ENCODE measurements at places on chromosomes 4 and X.

DNA sequence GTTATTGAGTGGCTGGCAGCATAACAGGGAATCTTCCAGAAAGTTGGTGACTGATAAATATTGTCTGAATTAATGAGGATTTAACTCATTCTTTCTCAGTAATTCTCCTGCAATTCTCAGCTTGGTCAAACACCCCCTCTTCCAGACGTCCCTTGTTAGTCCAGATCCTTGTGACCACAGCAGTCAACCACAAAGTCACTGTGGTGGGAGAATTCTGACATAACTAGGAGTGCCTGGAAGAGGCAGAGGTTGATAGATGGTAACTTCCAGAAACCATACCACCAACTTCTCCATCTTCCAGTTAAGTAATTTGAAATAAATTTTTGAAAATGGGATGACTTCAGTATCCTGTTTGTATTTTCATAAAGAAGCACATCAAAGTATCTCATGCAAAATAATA lies 90.1 kb downstream of the CEP44 start:
- DNase-seq, result no peak

- DNase-seq, result no peak
Measured at GRCh38 chrX:52270453-52271116, 85.9 kb downstream of the MAGED4 start.

GRCh38 chr4:2570036-2570435 lies 33.6 kb downstream of the FAM193A start:
- no peak for DNase-seq

- DNase-seq, result no peak
Measured at GRCh38 chr4:30535255-30535654, 184.9 kb upstream of the PCDH7 start.

DNA sequence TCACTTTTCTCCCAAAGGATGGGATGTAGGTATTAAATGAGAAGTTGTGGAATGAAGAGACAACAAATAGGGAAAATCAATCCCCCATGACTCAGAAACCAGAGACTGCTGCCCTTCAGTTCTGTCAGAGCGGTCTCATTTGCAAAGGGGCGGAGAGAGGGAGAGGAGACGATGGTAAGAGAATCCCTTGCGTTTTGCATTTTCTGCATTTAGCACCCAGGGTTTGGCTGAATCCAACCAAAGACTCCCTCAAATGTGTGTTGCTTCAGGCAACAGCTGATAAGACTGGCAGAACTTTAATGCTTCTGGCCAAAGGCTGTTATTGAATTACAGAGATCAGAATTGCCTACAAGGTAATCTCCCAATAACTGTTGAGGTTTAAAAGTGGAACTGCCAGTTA lies 230.2 kb downstream of the EVC2 start:
- no peak for DNase-seq

DNA sequence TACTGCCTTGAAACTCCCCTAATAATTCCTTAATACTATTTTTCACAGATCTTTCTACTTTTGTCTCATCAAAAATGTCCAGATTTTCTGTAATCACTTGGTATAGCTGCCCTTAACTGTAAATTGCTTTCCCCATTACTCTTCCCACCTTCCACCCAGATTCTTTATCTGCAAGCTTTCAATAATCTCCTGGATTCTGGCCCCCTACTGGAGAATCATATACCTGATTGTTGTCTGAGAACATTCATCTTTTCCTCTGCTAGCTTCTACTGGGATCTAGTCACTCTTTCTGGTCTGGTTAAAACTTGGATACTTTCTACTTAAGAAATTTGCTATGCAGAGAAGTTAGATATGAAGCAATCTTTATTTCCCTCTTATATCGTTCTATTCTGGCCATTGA lies 552.6 kb downstream of the PCDH19 start:
- DNase-seq, result no peak

DNA sequence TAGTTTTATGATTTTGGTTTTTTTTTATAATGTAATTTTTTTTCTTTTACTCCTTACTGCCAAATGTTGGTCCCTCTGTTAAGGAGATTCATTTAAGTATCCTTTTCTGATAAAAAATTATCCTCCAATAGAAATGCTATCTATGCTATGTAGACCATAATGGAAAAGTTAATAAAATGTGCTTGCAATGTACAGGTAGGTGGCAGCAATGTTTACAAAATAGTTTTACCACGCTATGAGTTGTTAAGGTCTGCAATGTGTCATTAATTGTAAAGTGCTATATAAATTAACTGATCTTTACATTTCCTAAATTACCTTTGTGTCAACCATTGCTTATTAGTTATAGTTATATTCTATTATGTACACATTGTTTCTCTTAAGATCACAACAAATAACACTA lies 3.8 kb upstream of the CENPC start:
- no peak for DNase-seq

DNA sequence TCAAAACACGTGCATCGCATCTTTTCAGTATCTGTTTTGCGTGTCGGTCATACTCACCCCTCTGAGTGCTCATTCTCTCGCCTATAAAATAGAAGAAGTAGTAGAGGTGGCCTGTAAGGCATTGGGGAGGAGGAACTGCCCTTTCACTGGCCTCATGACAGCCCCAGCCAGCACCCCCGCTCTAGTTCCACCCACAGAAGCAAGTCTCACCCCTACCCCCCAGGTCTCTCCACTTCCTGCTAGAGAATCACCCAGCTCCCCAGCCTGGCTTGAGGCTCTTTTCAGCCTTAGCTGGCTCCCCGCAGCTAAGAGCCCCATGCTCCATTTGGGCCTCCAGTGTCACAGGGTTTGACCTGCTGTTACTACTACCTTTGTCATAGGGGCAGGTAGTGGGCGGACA lies 11.8 kb downstream of the HDAC6 start:
- no peak for DNase-seq

GRCh38 chr4:72893354-72894066 lies 176.0 kb downstream of the COX18 start:
- DNase-seq, result no peak

GRCh38 chr4:164413743-164414142 lies 340.2 kb upstream of the SMIM31 start:
- no peak for DNase-seq

DNA sequence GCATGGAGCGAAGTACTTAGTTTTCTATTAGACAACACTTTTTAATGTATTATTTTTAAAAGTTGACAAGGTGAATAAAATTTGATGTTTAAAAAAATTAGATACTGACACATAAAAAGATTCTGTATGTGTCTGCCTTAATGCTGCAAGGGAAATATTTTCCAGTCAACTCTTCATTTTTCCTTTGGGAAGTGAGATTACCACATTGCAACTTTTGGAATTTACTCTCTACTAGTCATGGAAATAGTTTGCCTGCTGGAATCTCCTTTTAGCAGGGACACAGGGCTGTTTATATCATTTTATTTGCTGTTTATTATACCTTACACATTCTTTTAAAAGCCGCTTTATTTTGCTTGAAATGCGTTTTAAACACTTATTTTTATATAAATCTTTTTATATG lies 135.1 kb downstream of the MID1 start:
- DNase-seq, result peak; percentile 39

DNA sequence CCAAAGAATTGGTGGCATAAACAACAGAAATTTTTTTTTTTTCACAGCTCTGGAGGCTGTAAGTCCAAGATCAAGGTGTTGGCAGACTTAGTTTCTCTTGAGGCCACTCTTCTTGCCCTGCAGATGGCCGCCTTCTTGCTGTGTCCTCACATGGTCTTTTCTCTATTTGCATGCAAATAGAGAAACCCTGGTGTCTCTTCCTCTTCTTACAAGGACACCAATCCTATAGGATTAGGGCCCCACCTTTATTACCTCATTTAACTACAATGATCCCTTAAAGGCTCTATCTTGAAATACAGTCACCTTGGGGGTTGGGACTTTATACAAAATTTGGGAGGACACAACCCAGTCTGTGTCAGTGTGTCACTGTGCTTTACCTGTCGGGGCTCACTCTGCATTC lies 175.4 kb upstream of the PGRMC2 start:
- no peak for DNase-seq

DNA sequence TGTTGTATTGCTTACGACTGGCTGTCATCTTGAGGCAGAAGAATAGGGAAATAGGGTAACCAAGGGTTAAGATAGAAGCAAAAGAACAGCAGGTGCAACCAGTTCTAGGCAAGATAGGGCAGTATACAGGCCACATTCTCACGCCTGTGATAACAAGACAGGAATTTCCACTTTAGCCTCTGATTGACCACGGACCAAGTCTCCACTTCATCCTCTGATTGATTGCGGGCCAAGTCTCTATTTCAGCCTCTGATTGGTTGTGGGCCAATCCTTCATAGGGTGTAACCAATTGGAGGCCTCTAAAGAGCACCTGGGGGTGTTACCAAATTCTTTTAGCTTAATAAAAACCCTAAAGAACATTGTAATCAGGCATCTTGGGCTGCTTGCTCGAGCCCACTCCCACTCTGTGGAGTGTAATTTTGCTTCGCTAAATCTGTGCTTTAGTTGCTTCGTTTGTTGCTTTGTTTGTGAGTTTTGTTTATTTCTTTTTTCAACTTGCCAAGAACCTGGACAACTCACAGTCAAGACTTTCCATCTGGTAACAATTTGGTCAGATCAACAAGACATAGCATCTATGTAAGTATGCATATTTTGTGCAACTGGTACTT lies 8.7 kb upstream of the TBC1D9 start:
- DNase-seq, result no peak

- DNase-seq, result no peak
Measured at GRCh38 chrX:19883878-19884277, 3.5 kb downstream of the SH3KBP1 start.

- DNase-seq, result peak; percentile 17
Measured at GRCh38 chr4:38013461-38014366, 53.5 kb downstream of the PTTG2 start.

GRCh38 chr4:118865091-118865708 lies 23.5 kb upstream of the SYNPO2 start:
- peak; percentile 55 for DNase-seq

DNA sequence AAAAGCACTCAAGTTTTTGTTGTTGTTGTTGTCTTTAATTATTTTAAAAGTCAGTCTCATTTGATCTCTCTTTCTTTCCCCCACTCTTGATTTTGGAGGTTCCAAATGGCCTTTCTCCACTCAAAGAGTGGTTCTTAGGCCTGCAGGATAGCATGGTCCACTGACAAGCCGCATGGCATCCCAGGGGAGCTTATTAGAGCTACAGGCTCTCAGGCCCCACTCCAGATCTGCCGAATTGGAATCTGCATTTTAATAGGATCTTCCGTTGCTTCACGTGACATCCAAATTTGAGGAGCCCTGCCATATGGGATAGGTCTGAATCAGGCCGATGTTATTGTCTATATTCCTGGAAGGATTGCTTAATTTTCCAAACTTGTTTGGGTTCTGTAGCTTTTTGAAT lies 72.1 kb downstream of the CPE start:
- DNase-seq, result no peak

DNA sequence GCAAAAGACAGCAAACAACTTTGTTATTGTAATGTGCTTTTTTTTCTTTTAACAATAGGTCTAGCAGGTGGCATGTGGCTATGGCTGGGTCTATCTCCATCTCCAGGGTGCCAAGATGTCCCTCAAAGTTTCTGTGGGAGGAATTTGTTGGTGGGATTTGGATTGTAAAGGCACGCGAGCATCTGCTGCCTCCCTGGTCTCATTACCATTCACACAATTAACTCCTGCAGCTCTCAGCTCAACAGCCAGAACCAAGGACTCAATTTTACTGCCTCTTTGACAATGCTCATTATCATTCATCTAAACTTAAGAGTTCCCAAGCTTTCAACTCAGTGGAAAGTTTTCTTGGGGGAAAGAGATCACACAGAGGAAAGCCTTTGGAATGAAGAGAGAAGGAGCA lies 10.9 kb upstream of the PCDH18 start:
- DNase-seq, result no peak

- DNase-seq, result peak; percentile 94
Measured at GRCh38 chr4:168737806-168738172, 240.9 kb downstream of the PALLD start.

- no peak for DNase-seq
Measured at GRCh38 chr4:689723-690122, 772 bp upstream of the SLC49A3 start.
